Ascending aorta (tissue), 2 donors: ENCODE measurements at places on chromosomes 7 and 10. TPM values are rescaled to one million over a fixed set of nuclear protein-coding genes. Genes with fewer than 3 reads are reported as not detected.

- no peak for DNase-seq
- H3K4me1 ChIP-seq = no peaks in the 10 kb centered on the region
- no peak overlapping the region for H3K27ac ChIP-seq
- no peaks in the 10 kb centered on the region for H3K36me3 ChIP-seq
- no peaks in the 10 kb centered on the region for H3K27me3 ChIP-seq
These were observed 235.2 kb downstream of the POU6F2 start for GRCh38 chr7:39212876-39213275.

- DNase-seq = no peak
- no peaks in the 10 kb centered on the region for H3K4me1 ChIP-seq
- H3K4me3 ChIP-seq = no peak overlapping the region
These were observed 560.0 kb upstream of the GALNT17 start for GRCh38 chr7:70571961-70572360.

- no peaks in the 10 kb centered on the region for H3K36me3 ChIP-seq
- H3K4me1 ChIP-seq = peaks cover 7% of the 10 kb centered on the region
- no peak overlapping the region for H3K27ac ChIP-seq
- no peaks in the 10 kb centered on the region for H3K27me3 ChIP-seq
These were observed 65.6 kb upstream of the NANOS1 start for GRCh38 chr10:118963933-118964332.

DNA sequence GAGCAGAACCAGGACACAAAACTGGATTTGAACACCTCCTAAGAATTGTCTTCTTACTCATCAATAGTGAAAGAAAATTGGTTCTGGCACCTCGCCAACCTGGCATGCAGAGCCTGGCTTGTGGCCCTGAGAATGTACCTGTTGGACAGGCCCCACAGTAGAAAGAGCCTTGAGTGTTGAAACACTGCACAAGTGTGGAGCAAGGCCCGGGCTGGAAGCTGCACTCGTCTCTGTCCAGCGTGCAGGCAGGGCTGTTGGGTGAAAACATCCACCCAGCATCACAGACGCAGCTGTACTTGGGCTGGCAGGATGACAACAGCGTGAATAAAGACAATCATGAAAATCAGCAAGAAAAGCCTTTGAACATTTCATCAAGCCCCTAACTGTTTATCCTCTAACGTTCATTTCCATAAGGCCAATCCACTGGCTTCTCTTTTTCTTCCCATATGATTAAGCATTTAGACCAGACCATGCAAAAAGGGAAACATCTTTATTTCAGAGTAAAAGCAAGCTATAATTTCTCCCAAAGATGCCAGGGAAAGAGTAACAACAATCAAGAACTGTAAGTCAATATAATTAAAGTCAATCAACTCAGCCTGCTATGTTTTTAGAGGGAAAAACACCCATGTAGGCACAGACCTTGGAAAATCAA, 15.6 kb downstream of the CUBN start:
- no peaks in the 10 kb centered on the region for H3K4me1 ChIP-seq
- no peaks in the 10 kb centered on the region for H3K27me3 ChIP-seq
- no peak overlapping the region for H3K4me3 ChIP-seq
- H3K27ac ChIP-seq = peak overlapping the region; percentile 17
- no peaks in the 10 kb centered on the region for H3K36me3 ChIP-seq

- H3K4me3 ChIP-seq = no peak overlapping the region
- DNase-seq = no peak
- peak overlapping the region; percentile 62 for H3K27ac ChIP-seq
- no peaks in the 10 kb centered on the region for H3K27me3 ChIP-seq
- no peaks in the 10 kb centered on the region for H3K36me3 ChIP-seq
These were observed 64.7 kb downstream of the BICC1 start for GRCh38 chr10:58577437-58577777.

- peak overlapping the region; percentile 98 for H3K27ac ChIP-seq
- DNase-seq = peak; percentile 62
- peaks cover 73% of the 10 kb centered on the region for H3K4me1 ChIP-seq
- H3K27me3 ChIP-seq = no peaks in the 10 kb centered on the region
- no peak overlapping the region for H3K4me3 ChIP-seq
- H3K36me3 ChIP-seq = no peaks in the 10 kb centered on the region
These were observed 93.2 kb downstream of the INPP5A start for GRCh38 chr10:132630666-132631337.

Gene CARD11
- 0.64 TPM for total RNA-seq

Gene TMEM229A
- total RNA-seq = not detected
